Chondrocyte (in vitro differentiated cells): ENCODE measurements at places on chromosomes 12 and 14. TPM values are rescaled to one million over a fixed set of nuclear protein-coding genes. Genes with fewer than 3 reads are reported as not detected.

Gene TAS2R7
- not detected in 3 replicates for total RNA-seq

- H3K36me3 ChIP-seq = no peaks in the 10 kb centered on the region
- H3K27me3 ChIP-seq = no peaks in the 10 kb centered on the region
- no peak for DNase-seq
- peak overlapping the region; percentile 77 for H3K27ac ChIP-seq
Measured at GRCh38 chr14:61644175-61644574, 51.1 kb upstream of the HIF1A start.

Gene RTL1
- total RNA-seq = 0.02 TPM in 1 of 3 replicates, not detected in the others

Gene SMCO2
- not detected in 3 replicates for total RNA-seq

Gene KLRD1
- 0.21 to 0.46 TPM (median 0.22 TPM) in 3 replicates for total RNA-seq

DNA sequence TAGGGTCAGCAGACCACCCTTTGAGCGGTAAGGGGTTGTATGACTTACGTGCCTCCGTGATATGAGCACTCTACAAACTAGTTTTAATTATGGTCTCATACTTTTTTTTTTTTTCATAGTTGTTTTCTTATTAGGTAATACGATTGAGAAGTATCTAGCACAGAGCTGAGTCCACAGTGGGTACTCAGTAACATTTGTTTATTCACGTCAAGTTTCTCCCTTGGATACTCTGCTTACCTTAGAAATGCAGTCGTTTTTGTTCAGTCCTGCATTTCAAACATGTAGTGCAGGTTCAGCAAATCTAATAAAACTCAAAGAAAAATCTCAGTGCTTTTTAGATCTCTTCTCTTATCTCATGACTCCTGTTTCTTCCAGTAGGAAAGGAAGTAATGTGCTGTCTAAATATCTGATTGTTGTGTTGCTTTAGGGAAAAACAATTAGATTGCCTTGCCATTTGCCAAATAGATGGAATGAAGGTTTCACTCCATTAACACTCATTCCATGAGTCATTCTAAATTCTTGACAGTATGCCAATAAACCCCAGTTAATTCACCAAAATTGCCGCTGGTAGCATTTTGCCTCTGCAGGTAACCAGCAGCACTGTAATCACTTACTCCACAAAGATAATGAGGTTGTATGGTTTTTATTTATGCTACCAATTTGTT is 118.9 kb downstream of the PTCSC3 start:
- H3K27ac ChIP-seq = no peak overlapping the region
- peaks cover 46% of the 10 kb centered on the region for H3K27me3 ChIP-seq
- peaks cover 3% of the 10 kb centered on the region for H3K4me1 ChIP-seq
- no peaks in the 10 kb centered on the region for H3K36me3 ChIP-seq
- H3K4me3 ChIP-seq = no peak overlapping the region
- DNase-seq = no peak

GRCh38 chr14:24838945-24839616 is 205.1 kb upstream of the GZMB start:
- no peaks in the 10 kb centered on the region for H3K36me3 ChIP-seq
- DNase-seq = no peak
- H3K4me3 ChIP-seq = no peak overlapping the region
- H3K4me1 ChIP-seq = peaks cover 46% of the 10 kb centered on the region
- H3K27me3 ChIP-seq = no peaks in the 10 kb centered on the region

DNA sequence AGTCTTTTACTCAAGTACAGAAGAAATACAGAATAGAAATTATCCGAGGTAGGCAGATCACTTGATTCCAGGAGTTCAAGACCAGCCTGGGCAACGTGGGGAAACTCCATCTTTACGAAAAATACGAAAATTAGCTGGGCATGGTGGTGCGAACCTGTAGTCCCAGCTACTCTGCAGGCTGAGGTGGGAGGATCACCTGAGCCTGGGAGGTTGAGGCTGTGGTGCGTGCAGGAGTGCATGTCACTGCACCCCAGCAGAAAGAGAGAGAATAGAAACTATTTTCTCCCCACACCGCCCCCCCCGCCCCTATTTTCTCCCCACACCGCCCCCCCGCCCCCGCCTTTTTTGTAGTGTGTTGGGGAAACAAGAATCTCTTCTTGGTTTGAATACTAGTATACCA is 2.2 kb downstream of the DNM1L start:
- no peaks in the 10 kb centered on the region for H3K27me3 ChIP-seq

DNA sequence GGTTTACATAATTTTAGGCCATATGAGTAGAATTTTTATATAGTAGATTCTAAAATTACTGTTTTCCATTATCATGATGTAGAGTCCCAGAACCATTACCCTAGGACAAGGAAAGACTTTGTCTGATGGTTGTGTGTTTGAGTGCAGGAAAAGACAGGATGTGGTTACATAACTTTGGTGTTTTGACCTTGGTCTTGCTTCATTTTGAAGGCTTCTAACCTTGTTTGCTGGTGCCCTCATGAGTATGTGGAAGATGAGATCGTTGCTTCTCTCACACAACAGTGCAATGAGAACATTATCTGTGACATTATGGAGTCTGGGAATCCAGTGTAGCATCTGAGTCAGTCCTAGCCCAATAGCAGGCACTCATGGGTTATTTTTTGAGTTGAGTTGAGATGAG is 106.2 kb downstream of the IGF1 start:
- no peak overlapping the region for H3K4me3 ChIP-seq
- no peak for DNase-seq
- no peak overlapping the region for H3K27ac ChIP-seq
- no peaks in the 10 kb centered on the region for H3K36me3 ChIP-seq
- H3K4me1 ChIP-seq = no peaks in the 10 kb centered on the region

GRCh38 chr14:31806249-31806648 is 245.0 kb downstream of the NUBPL start:
- H3K36me3 ChIP-seq = peaks cover 16% of the 10 kb centered on the region
- no peaks in the 10 kb centered on the region for H3K27me3 ChIP-seq
- H3K4me3 ChIP-seq = no peak overlapping the region

DNA sequence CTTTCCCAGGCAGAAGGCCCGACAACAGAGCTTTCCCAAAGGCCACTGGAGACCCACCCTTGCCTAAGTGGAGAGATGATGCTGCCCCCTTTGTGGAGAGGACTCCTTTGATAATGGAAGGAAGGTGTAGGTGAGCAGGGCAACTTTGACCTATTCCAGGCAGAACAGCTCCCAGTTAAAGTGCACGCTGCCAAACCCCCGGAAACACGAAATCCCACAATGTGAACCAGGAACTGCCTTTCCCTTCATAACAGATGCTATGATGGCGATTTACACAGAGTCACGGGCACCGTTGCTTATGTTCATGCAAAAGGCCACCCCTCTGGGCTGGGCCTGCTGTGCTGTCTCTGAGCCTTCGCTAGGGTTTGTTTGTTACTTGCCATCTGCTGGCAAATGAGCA is 34.6 kb downstream of the PRIMA1 start:
- H3K4me3 ChIP-seq = no peak overlapping the region
- peaks cover 2% of the 10 kb centered on the region for H3K27me3 ChIP-seq
- H3K27ac ChIP-seq = no peak overlapping the region

Gene FAR2
- total RNA-seq = 11.1 to 19.6 TPM (median 19.3 TPM) in 3 replicates

Gene KIF5A
- 2.6 to 5.1 TPM (median 3.5 TPM) in 3 replicates for total RNA-seq

GRCh38 chr12:29299633-29300032 is 81.3 kb downstream of the ERGIC2 start:
- H3K4me1 ChIP-seq = no peaks in the 10 kb centered on the region
- no peak for DNase-seq
- no peak overlapping the region for H3K4me3 ChIP-seq
- no peak overlapping the region for H3K27ac ChIP-seq

DNA sequence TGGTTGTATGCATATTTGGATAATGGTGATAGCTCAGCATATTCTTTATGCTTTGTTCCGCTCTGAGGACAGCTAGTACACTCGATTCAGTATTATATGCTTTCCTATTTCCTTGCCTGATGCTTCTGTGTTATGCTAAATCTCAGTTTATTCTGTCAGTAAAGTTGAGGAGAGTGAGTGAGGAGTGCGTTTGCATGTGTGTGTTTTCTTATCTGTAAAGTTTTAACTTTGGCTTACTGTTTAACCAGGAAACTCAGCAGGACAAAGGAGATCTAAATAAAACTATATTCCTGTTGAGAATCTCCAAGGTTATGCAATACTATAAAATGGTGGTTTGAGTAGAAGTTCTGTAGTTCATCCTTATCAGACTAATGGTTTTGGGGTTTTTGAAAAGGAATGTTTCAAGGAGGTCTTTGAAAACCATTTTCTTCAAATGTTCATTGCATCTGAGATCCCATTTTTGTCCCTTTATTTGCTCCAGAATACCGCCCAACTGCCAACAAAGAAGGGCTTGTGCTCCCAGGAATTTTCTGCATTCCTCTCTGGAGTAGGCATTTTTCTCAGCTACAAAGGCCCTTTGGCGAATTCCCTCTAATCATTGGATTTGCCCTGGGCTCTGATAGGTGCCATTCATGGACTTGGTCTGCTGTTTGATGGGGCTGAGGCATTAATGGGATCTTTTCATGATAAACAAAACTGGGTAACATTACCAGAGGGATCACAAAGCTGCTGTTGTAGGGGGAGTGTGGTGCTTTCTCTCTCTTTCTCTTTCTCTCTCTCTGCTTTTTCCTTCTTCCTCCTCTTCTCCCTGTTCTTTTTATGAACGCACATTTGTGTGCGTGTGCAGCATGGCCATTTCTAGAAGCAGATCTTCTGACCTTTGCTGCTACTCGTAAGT is 71.7 kb downstream of the HMGA2 start:
- peaks cover 92% of the 10 kb centered on the region for H3K4me1 ChIP-seq
- H3K36me3 ChIP-seq = no peaks in the 10 kb centered on the region
- no peak for DNase-seq
- no peaks in the 10 kb centered on the region for H3K27me3 ChIP-seq

DNA sequence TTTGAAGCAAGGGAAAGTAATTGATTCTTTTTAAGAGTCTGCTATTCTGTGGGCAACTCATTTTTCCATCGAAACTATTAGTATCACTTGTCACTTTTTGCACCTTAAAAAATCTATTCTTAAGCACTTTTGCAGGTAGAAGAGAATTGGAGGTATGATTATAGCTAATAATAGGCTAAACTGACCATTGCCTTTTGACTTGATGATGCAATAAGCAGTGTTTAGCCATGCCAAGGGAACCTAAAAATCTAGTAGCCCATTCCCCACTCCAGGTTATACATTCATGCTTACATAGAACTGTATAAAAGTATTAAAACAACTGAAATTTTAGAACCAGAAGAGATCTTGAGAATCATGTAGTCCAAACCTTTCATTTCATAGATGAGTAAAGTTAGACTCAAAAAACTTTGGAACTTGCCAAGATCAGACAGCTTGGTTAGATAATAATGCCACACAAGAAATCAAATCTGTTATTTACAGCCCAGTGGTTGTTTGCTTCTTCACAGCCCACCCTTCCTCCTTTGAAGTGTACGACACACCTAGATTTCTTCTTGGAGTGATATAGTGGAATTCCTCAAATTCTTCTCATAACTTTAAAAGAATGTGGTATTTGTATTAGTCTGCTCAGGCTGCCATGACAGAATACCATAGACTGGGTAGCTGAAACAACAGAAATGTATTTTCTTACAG is 21.7 kb upstream of the GARIN2 start:
- H3K27ac ChIP-seq = peak overlapping the region; percentile 61
- peaks cover 10% of the 10 kb centered on the region for H3K4me1 ChIP-seq
- H3K4me3 ChIP-seq = no peak overlapping the region
- DNase-seq = no peak
- H3K36me3 ChIP-seq = peaks cover 6% of the 10 kb centered on the region

Gene RPS6KL1
- 0.82 to 6.5 TPM (median 5.8 TPM) in 3 replicates for total RNA-seq

DNA sequence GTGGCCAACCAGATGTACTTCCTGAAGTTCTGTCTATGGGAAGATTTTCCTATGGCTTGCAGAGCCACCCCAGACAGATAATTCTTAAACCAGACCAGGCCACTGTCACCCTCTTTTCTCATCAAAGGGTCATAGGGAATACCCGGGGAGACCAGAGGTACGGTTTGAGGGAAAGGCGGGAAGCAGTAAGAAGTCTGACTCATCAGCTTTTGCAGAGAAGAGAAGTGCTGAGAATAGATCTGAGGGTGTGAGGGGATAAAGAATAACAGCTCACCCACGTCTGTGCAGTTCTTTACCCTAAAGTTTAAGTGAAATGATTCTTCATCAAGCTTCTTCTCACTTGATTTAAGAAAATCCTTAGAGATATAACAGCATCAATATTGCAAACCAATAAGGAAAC is 21.3 kb upstream of the POC1B start:
- H3K27ac ChIP-seq = no peak overlapping the region
- H3K36me3 ChIP-seq = no peaks in the 10 kb centered on the region
- no peak for DNase-seq
- H3K4me3 ChIP-seq = no peak overlapping the region
- H3K27me3 ChIP-seq = no peaks in the 10 kb centered on the region
